ENCODE measurements at places on chromosomes 11 and 22. TPM values are rescaled to one million over a fixed set of nuclear protein-coding genes. Genes with fewer than 3 reads are reported as not detected.

- DNase-seq: no peak
- no peaks in the 10 kb centered on the region for H3K4me1 ChIP-seq
- no peaks in the 10 kb centered on the region for H3K36me3 ChIP-seq
- H3K27me3 ChIP-seq: peaks cover 33% of the 10 kb centered on the region
Measured at GRCh38 chr22:43207849-43208702, 21.1 kb upstream of the TTLL12 start.

DNA sequence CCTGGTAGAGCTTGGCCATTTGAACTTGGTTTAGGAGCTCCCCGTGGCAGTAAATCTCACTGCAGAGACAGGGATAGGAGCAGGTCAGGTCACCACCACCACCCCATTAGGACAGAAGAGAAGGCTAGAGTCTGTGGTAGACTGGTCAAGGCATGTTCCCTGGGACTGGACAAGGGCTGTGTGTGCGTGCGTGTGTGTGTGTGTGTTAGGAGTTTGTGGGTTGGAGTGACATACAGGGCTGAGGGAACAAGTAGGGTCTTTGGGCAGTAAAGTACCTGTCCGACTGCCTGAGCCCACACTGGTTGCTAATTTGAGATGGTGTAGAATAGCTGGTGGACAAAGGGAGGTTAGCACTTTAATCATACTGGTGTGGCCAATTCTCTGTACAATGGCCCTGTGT is 16.1 kb downstream of the TREH start:
- no peak overlapping the region for H3K4me3 ChIP-seq
- no peaks in the 10 kb centered on the region for H3K27me3 ChIP-seq
- H3K27ac ChIP-seq: no peak overlapping the region
- DNase-seq: no peak
- no peaks in the 10 kb centered on the region for H3K36me3 ChIP-seq

DNA sequence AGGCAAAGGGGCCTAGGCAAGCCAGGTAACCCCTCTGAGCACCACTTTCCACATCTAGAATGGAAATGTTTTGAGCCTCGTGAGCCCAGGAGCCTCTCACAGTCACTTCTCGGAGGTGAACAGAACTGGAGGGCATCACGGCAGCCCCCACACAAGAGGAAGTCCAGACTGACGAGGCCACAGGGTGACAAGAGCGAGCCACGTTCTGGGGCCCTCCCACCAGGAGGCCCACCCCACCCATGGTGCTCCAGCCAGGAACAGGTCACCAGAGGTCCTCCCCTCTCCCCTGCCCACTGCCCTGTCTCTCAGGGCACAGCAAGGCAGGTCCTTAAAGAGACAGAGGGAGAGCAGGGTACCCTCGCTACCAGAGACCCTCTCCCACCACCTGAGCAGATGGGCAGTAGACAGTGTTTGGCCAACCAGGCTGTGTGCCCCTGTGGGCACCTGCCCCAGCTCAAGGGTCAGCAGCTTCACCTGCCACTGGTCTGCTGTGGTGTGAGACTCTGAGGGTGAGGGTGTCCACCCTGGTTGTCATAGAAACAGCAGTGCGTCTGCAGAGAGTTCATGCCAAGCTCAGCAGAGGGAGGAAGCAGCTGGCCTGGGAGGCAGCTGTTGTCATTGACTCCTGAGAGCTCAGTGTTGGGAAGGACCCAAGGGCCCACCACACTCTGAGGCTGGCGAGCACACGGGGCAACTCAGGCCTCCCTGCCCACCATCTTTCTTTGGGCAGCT is 31.4 kb downstream of the RSPH14 start:
- no peak overlapping the region for H3K4me3 ChIP-seq
- no peak for DNase-seq
- H3K4me1 ChIP-seq: no peaks in the 10 kb centered on the region
- H3K36me3 ChIP-seq: no peaks in the 10 kb centered on the region
- H3K27ac ChIP-seq: no peak overlapping the region

GRCh38 chr11:10505278-10506007 is 35.5 kb downstream of the RNF141 start:
- H3K27ac ChIP-seq: no peak overlapping the region
- no peaks in the 10 kb centered on the region for H3K27me3 ChIP-seq
- no peak overlapping the region for H3K4me3 ChIP-seq
- no peaks in the 10 kb centered on the region for H3K4me1 ChIP-seq

GRCh38 chr11:117819096-117820040 is 5.2 kb downstream of the FXYD2 start:
- DNase-seq: peak; percentile 63
- H3K4me3 ChIP-seq: no peak overlapping the region
- 0 out of 2 replicates have a peak, but pooled peaks cover 6% of the 10 kb centered on the region for H3K4me1 ChIP-seq
- no peaks in the 10 kb centered on the region for H3K36me3 ChIP-seq

GRCh38 chr11:24872651-24873311 is 375.9 kb downstream of the LUZP2 start:
- DNase-seq: no peak
- no peak overlapping the region for H3K4me3 ChIP-seq

DNA sequence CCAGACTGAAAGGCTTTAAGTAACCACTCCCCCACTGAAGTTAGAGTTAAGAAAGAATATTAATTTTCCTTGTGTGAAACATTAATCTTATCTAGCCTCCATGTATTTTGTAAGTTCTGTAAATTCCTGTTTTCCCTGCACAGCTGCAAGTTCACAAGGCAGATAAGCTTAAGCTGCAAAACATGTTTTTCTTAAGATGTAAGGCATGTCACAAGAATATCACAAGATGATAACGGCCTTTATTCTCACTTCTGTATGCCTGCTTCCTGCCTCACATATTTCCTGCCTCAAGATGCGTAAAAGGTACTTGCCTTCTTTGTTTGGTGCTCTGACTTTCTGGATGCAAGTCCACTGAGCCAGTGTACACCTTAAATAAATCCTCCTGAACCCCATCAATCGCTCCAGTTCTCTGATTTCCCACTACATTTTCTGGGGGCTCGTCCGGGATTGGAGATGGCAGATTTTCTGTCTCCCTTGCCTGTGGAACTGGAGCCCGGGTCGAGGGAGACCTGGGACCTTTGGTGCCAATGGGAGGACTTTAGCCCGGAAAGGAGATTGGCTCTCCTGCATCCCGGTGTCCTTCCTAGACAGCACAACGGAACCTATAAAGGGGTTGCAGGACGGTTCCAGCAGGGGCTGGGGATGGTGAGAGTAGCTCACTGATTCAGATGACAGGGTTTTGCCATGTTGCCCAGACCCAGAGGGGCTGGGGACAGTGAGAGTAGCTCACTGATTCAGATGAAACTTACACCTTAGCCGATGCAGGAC is 30.2 kb downstream of the PPARA start:
- no peak overlapping the region for H3K27ac ChIP-seq
- H3K4me3 ChIP-seq: no peak overlapping the region
- DNase-seq: no peak
- H3K36me3 ChIP-seq: peaks cover 27% of the 10 kb centered on the region
- no peaks in the 10 kb centered on the region for H3K4me1 ChIP-seq

DNA sequence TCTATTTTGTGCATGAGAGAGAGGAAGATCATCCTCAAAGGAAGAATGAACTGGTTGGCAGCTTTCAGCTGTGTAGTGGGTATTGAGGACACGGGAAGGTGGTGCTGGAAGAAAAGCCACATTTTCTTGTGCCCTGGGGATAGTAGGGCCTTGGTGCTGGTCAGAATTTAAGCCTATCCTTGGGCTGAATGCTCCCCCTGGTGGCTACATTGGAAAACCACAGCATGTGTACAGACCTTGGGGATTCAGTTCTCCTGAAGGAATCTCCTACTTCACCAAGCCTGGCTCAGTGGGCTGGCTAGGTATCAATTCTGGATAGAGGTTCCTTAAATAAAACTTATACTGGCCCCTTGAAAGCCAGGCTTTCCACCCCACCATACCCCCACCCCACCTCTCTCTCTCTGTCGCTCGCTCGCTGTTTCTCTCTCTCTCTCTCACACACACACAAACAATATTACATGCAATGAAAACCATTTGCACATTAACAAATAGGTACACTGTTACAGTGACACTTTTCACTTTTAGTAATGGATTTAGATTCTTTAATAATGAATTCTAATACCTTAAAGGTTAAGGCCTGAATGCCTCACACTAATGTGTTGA is 2.8 kb upstream of the OR51M1 start:
- H3K36me3 ChIP-seq: no peaks in the 10 kb centered on the region
- H3K27me3 ChIP-seq: no peaks in the 10 kb centered on the region
- no peaks in the 10 kb centered on the region for H3K4me1 ChIP-seq
- DNase-seq: no peak
- H3K4me3 ChIP-seq: no peak overlapping the region
- no peak overlapping the region for H3K27ac ChIP-seq

DNA sequence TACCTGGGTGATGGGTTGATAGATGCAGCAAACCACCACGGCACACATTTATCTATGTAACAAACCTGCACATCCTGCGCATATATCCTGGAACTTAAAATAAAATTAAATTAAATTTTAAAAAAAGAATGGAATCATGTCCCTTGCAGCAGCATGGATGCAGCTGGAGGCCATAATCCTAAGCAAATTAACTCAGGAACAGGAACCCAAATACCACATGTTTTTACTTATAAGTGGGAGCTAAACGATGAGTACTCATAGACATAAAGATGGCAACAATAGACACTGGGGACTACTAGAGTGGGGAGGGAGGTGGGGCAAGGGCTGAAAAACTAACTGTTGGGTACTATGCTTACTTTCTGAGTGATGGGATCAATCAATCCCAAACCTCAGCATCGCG is 40.9 kb downstream of the CWC15 start:
- no peak overlapping the region for H3K27ac ChIP-seq
- no peaks in the 10 kb centered on the region for H3K27me3 ChIP-seq
- no peak overlapping the region for H3K4me3 ChIP-seq
- no peak for DNase-seq
- no peaks in the 10 kb centered on the region for H3K4me1 ChIP-seq
- no peaks in the 10 kb centered on the region for H3K36me3 ChIP-seq

GRCh38 chr22:25403811-25404471 is 160.5 kb upstream of the GRK3 start:
- H3K4me1 ChIP-seq: peaks cover 34% of the 10 kb centered on the region

GRCh38 chr11:71286701-71287643 is 34.6 kb upstream of the SHANK2 start:
- no peaks in the 10 kb centered on the region for H3K36me3 ChIP-seq
- H3K27ac ChIP-seq: no peak overlapping the region
- DNase-seq: peak; percentile 62
- no peaks in the 10 kb centered on the region for H3K27me3 ChIP-seq
- H3K4me1 ChIP-seq: peaks cover 31% of the 10 kb centered on the region

GRCh38 chr11:96257972-96258934 is 84.7 kb downstream of the MAML2 start:
- no peak for DNase-seq
- H3K36me3 ChIP-seq: peaks cover 58% of the 10 kb centered on the region
- no peaks in the 10 kb centered on the region for H3K27me3 ChIP-seq

DNA sequence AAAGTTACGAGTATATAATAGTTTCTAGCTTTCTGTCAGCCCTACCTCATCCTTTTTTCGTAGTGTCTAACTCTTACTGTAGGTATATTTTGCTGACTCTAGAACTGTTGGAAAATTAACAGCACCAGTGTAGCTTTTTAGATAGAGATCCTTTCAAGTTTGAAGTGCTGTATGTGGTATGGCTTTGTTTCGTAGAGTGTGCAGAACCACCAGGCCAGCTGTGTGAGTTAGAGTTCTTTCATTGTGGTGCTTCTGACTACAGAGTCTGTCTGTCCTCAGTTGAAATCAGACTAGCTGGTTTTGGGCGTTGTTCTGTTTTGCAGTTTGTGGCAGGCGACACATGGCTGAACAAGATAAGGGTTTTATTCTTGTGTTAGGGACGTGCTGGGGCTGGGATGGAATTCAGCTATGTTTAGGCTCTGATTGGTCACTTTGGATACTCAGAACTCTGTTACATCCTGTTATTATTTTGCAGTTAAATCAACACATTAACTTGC is 3.2 kb downstream of the ARHGEF12 start:
- H3K4me1 ChIP-seq: peaks cover 60% of the 10 kb centered on the region
- peak; percentile 41 for DNase-seq
- peak overlapping the region; percentile 52 for H3K27ac ChIP-seq
- H3K27me3 ChIP-seq: no peaks in the 10 kb centered on the region

Gene CNTN5
- total RNA-seq: not detected

Gene PRR14L
- total RNA-seq: 46.1 TPM

- H3K36me3 ChIP-seq: no peaks in the 10 kb centered on the region
- DNase-seq: no peak
- H3K4me3 ChIP-seq: no peak overlapping the region
- peaks cover 59% of the 10 kb centered on the region for H3K27me3 ChIP-seq
- H3K27ac ChIP-seq: no peak overlapping the region
- no peaks in the 10 kb centered on the region for H3K4me1 ChIP-seq
Measured at GRCh38 chr22:34067031-34067430, 146.8 kb upstream of the LARGE1 start.

DNA sequence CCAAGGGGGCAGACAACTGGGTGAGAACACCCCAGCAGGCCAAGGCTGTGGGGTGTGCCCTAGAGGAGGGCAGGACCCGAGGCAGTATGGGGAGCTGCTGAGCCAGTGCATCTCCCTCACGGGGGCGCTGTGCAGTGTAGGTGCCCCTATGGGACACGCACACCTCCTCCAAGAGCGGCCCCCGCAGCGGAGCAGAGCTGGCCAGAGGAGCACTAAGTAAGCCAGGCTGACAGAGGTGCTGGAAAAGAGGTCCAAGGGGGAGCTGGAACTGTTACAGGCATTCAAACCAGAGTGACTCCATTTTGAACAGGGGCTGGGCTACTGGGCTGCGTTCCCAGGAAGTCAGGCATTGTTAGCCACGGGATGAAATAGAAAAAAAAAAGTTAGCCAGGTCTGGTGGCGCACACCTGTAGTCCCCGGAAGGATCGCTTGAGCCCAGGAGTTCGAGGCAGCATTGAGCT is 41.8 kb downstream of the TST start:
- H3K27me3 ChIP-seq: no peaks in the 10 kb centered on the region
- H3K27ac ChIP-seq: no peak overlapping the region
- H3K4me1 ChIP-seq: peaks cover 5% of the 10 kb centered on the region
- peak; percentile 58 for DNase-seq
- peak overlapping the region; percentile 51 for H3K4me3 ChIP-seq
- no peaks in the 10 kb centered on the region for H3K36me3 ChIP-seq

Gene NDUFS8
- total RNA-seq: 270 TPM

Gene PRODH
- total RNA-seq: 4.3 TPM

DNA sequence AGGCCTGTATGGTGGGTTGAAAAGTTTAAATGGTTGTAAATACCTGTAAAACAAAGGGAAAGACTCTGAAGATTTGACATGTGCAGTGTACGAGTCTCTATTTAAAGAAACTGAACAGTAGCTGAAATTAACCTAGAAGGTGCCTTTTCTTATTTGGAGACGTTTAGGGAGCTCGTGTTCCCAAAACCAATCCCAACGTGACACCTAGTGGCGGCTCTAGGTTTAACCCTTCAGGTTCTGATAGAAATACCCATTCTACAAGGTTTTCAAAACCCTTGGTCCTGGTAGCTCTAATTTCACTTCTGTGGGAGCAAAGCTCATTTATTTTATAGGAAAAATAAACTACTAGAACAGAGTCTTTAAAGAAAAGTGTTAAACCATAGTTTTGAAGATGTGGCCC is 258.3 kb downstream of the LRRC4C start:
- H3K27me3 ChIP-seq: peaks cover 9% of the 10 kb centered on the region
- DNase-seq: peak; percentile 2
- H3K4me1 ChIP-seq: no peaks in the 10 kb centered on the region
- no peak overlapping the region for H3K4me3 ChIP-seq
- H3K36me3 ChIP-seq: no peaks in the 10 kb centered on the region

Gene GRAP2
- not detected for total RNA-seq

Measured in PC-9 (cell line).